ENCODE measurements at places on chromosomes 4 and X.

DNA sequence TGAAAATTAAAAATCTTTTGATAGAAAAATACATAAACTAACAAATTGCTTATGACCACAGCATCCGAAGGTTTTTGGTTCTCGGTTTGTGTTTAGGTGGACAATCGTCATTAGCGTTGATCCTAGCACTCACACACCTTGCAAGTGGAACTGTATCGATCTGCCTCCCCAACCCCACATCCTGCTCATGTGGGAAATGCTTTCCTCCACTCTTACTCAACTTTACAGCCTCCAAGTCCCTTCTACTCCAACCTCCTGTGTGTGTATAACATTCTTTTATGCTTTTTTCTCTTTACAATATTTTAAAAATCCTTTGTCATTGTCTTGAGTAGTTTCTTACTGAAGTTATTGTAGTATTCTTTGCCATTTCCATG, 15.6 kb upstream of the TMEM131L start:
- no peak for DNase-seq

DNA sequence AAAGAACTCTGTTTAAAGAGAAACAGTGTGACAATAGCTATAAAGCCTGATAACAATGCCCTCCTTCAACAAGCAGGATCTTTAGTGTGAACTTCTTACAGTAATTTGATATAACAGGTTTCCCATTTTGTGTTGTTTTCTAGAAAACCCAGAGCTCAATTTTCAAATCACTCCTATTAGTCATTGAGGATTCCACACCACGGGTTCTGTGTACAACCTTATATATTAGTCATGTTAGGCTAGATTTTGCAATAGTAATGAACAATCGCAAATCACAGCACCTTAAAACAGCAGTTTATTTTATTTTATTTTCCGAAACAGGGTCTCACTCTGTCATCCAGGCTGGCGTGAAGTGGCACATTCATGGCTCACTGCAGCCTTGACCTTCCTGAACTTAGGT, 1020.9 kb upstream of the INTU start:
- DNase-seq: no peak

DNA sequence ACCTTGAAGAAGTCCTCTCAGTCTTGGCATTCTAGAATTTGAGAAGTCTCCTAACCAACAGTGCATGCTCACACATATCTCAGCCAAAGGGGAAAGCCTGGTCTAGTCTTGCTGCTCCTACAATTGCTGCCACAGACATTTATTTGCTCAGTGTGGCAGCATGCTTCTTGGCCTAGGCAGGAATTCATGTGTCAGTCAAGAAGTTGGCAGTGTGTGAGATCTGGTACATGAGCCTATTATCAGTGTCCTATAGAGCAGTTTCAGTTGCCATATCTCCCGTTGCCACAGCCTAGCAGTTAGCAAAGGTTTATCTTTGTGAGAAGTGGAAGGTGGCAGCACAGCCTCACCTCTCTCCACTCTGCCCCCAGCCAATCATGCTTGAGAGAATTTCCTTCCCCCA, 176.9 kb upstream of the ARHGEF9 start:
- no peak for DNase-seq

- DNase-seq: no peak
Measured at GRCh38 chr4:168128601-168129000, 36.3 kb downstream of the ANXA10 start.

- no peak for DNase-seq
Measured at GRCh38 chrX:38882894-38883626, 81.8 kb downstream of the MID1IP1 start.

DNA sequence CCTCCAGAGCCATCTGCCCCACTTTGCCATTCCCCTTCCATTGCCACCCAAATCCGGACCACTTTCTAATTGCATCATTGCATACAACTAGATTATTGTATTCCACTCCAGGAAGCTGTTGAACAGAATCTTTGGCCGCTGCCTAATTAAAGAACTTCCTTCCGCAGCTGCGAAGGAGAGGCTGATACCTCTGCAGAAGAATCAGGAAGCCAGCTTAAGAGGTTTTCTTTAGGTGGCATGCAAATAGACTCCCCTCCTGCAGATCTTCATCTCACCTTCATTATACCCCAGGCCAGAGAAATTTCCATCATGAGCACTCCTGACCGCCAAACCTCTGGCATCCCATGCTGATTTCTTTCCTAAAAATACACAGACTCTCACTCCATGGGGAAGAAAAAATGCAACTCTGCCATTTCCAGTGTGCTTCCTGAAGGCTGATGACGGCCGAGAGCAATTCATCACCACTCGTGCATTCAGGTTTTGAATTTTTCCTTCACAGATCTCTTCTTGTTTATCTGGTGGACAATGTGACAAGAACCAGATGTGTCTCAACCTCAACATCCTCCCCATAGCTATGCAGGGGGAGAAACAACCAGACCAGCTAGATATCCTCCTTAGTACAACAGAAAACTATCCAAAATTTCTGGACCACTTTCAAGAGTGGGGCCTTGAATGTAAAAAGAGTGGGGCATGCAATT, 31.2 kb downstream of the LGI2 start:
- no peak for DNase-seq

- no peak for DNase-seq
Measured at GRCh38 chr4:78734441-78735162, 41.5 kb upstream of the BMP2K start.

DNA sequence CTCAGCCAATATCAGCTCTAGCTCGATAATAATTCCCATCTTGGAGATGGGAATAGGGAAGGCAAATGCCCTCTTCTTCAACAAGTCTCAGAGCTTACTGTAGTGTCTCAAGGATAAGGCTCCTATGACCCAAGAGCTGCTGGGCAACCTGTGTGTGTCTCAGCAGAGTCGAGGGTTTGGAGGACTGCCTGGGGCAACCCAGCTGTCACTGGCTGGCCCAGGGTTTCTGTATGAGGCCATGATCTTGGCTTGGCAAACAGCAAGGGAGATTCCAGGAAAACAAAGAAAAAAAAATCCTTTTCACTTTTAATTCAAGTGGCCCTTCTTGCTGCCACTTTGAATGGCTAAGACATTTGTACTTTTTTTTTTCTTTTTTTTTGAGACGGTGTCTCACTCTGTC, 34.4 kb downstream of the TMSB4X start:
- no peak for DNase-seq

DNA sequence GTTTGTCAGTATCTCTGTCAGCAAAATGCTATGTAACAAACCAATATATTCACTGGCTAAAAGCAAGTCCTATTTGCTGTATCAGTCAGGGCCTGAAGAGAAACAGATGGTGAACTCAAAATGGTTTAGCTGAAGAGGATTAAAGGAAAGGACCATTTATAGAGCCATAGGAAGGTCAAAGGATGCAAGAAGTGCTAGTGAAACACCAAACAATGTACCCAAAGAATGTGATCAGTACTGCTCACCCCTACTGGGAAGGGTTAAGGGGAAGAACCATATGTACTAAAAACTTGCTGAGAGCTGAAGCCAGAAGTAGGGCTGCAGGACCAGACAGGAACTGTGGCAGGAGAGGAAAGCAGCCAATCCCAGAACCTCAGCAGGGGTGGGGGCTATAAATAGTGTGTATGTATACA, 479.3 kb downstream of the INPP4B start:
- DNase-seq: no peak

- no peak for DNase-seq
Measured at GRCh38 chr4:749698-750666, 44.4 kb downstream of the PCGF3 start.

DNA sequence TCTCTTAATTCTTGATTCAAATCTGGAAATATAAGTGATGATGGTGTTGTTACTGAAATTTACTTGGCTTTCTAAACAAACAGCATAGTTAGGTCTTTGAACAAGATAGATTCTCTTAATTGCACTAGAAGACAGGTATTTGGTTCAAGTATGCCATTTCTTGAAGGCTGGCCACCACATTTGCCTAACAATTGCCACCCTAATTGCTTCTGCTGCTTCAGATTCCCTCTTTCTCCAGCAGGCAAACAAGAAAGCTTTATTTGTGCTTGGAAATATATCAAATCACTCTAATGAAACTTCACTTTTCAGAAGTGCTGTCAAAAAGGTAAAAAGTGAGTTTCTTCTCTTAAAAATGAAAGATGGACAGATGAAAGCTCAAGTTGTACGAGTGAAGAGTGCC, 418.6 kb downstream of the INPP4B start:
- no peak for DNase-seq

- DNase-seq: peak; percentile 6
Measured at GRCh38 chrX:107676559-107677378, 48.5 kb downstream of the PRPS1 start.

- DNase-seq: no peak
Measured at GRCh38 chrX:3820167-3820566, 106.7 kb upstream of the PRKX start.

- DNase-seq: no peak
Measured at GRCh38 chr4:122053186-122053585, 98.9 kb upstream of the BLTP1 start.

DNA sequence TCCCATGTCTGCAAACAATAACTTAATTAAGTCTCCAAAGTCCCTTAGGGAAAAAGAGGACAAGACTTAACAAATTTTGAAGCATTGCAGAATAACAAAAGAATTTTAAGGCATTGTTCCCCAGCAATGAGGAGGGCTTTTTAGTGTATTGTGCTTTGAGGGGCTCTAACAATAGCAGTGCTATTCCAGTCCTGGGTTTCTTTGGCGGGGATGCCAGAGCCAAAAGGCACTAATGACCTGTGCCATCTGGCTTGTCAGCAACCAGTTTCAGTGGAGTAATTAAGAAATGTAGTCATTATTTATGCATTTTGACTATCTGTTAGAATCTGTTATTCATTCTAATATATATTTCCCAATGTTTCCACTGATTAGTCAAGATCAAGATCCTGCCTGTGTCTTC, 575.4 kb downstream of the SPRY1 start:
- no peak for DNase-seq

DNA sequence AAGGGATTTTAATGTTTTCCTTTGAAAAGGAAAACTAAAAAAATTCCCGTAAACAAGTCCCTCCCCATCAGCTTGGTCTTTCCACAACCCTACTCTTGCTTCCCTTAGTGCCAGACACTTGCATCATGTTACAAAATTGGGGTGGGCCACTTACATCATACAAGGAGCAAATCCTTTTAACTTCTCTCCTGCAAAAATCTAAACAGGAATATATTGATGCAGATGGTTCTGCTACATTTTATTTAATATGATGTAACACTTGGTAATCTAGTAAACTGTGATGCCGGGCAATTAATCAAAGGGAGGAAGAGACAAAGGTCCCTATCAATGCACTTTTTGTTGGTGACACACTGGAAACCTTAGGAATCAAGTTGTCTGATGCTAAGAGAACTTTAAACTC, 125.3 kb downstream of the UBE2K start:
- DNase-seq: no peak

- DNase-seq: no peak
Measured at GRCh38 chr4:100590325-100590724, 72.5 kb upstream of the EMCN start.

DNA sequence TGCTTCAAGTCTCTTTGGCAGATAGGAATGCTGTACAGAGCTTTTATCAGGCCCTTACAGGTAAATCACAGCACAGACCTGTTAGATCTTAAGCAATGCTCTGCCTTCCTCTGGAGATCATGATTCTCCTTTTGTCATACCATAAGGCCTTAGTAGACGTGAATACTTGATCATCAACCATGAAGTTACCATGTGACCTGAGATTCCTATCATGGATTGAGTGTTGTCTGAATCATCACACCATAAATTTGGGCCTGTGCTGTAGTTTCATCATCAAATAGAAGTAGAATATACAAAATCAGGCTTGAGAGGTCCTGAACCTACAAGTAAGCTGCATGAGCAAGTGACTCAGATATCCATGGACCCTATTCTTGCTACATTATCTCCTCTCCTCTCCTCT, 466.8 kb upstream of the INTU start:
- no peak for DNase-seq

DNA sequence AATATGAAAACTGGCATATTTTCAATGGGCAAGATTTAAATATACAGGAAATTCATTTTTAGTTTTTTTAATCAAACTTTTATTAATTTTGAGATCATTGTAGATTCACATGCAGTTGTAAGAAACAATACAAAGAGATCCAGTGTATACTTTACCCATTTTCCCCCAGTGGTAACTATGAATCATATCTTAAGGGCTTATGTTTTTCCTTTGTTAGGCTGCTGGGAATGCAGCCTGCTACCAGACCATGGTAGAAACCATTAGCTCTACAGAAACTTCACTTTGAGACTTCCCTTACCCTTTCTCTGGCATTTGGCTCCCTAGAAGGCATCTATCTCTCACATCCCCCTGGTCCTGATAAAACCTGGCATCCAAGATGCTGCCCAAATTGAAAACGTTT, 147.6 kb upstream of the EOLA2 start:
- DNase-seq: no peak

DNA sequence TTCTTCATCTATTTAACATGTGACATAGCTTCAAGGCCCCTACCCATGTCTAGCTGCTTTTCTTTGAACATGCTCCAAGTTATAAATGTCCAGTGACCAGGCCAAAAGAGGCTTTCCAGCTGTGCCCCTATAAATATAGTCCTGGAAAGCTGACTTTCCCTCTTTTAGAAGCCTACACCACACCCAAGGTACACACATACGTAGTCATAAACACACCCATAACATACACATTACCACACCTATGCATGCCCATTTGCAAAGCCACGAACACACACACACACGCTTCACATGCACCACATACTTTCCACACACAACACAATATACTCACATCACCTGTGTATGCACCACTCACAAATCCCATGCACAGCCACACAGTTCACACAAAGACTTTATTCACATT, 2.0 kb downstream of the ARHGAP36 start:
- DNase-seq: no peak

DNA sequence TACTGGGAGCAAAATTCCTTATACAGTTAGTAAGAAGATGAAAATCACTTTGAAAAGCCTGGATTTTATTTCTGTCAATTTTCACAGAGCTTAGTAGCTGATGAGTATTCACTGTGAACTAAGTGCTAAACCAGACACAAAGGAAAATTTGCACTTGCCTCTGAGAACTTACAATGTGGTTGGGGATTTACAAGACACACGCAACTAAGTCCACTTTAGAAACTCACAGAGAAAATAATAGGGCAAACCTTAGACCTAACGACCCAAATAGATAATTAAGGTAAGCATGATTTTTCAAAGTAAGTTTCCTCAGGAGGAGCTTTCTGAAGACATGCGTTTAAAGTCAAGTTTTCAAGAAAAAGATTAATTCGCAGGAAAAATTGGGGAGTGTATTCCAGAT, 708.9 kb downstream of the ADGRL3 start:
- no peak for DNase-seq

GRCh38 chr4:107970063-107970798, 19.5 kb upstream of the HADH start:
- DNase-seq: no peak

DNA sequence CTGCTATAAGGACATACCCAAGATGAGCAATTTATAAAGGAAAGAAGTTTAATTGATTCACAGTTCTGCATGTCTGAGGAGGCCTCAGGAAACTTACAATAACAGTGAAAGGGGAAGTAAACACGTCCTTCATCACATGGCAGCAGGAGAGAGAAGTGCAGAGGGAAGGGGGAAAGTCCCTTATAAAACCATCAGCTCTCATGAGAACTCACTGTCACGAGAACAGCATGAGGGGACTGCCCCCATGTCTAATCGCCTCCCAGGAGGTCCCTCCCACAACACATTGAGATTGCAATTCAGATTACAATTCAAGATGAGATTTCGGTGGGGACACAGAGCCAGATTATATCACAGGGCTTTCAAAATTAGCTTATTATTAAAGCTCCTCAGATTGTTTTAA, 209.5 kb upstream of the PPP3CA start:
- no peak for DNase-seq

GRCh38 chrX:13587786-13588477, 18.5 kb downstream of the EGFL6 start:
- no peak for DNase-seq

GRCh38 chrX:42821803-42822443, 44.0 kb upstream of the PPP1R2C start:
- DNase-seq: no peak

Data from iPS-NIHi11 (cell line).